Activated CD8-positive, alpha-beta memory T cell treated with anti-CD3 and anti-CD28 coated beads for 1 hour (primary cell): ENCODE measurements at places on chromosomes 13 and 19.

GRCh38 chr19:9456018-9456689 is 20.8 kb upstream of the ZNF266 start:
- no peak for DNase-seq

- DNase-seq, result no peak
These were observed 656.6 kb downstream of the TBC1D4 start for GRCh38 chr13:74825152-74825937.

DNA sequence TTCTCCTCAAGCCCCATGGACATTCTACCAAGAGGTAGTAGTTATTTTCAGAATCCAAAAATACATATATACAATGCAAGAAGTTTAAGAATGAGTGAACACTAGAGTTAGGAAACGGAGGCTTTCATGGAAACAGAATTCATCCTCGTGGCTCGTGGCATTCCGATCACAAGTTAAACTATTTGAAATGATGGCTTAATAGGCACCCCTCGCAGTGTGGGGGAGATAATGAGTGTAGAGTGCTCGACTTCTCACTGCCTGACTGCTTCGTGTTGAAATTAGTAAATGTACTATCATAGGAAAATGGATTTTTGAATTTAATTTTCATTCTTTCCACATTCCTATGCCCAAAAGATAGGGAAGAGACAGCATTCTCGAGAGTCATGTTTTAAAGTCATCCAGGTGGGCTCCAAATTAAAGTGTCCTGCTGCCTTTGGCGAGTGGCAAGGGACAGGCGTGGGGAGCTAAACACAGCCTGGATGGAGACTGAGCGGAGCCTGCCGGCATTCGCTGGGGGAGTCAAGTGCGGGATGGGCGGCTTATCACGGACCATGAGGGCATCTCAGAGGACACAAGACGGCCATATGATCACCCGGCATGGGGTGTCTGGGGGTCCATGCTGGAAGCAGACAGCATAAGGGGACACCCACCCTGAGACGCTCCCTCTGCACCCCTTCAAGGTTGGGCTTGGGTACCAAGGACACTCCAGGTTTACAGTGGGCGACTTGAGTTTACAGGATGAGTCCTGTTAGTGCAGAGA is 165.2 kb downstream of the TEX29 start:
- no peak for DNase-seq

DNA sequence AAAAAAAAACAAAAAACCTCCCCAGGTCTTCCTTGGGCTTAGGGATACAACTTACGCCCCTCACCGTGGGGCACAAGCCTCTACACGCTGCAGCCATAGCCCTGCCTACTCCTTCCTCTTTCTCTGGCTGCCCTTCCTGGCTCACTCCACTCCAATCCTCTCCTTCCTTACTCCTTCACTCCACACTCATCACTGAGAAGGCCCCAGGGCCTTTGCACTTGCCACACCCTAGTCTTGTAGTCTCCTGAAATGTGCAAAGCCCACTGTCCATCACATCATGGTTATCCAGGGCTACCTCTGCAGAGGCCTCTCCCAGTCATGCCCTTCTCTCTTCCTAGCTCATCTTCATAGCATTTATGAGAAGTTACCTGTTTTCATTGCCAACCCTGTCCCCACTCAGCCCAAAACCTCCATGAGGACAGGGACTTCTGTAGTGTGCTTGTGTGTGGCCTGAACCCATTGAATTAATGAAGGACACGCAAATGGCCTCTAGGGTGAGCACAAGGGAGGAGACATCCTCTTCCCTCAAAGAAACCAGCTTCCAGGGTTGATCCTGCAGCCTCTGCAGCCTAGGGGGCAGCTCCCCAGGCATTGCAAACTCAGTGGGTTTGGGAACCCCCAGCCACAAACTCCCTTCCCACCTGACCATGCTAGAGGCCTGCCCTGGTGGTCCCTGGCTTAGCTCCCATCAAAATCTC is 7.9 kb upstream of the HSH2D start:
- DNase-seq, result no peak

DNA sequence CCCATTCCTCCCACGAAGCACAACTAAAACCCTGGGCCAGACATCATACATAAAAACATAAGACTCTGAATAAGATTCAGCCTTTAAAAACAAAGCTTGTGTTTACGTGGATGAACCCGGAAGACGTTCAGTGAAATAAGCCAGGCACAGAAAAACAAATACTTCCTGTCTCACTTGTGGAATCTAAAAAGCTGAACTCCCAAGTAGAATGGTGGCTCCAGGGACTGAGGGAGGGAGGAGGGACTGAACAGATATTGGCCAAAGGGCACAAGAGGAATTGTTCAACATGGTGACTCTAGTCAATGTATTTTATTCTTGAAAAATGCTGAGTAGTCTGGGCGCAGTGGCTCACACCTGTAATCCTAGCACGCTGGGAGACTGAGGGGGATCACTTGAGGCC is 35.7 kb upstream of the TPM4 start:
- no peak for DNase-seq

GRCh38 chr19:35318679-35319448 is 10.1 kb upstream of the CD22 start:
- DNase-seq, result no peak

DNA sequence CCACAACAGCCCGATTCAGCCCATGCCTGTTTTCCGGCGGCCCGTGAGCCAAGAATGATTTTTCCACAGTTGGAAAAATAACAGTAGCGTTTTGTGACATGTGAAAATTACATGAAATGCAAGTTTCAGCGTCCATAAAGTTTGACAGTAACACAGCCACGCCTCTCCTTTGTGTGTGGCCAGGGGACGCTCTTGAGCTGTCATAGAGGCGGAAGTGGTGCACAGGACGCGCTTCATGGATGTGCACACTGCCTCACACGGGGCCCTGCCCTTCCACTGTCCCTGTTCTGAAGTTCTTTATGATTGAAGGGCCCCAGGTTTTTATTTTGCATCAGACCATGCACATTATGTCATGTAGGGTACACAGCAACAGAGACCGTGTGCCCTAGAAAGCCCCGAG is 12.4 kb upstream of the ELAVL1 start:
- DNase-seq, result no peak

- DNase-seq, result no peak
These were observed 795.9 kb upstream of the PCDH9 start for GRCh38 chr13:68026077-68026476.

DNA sequence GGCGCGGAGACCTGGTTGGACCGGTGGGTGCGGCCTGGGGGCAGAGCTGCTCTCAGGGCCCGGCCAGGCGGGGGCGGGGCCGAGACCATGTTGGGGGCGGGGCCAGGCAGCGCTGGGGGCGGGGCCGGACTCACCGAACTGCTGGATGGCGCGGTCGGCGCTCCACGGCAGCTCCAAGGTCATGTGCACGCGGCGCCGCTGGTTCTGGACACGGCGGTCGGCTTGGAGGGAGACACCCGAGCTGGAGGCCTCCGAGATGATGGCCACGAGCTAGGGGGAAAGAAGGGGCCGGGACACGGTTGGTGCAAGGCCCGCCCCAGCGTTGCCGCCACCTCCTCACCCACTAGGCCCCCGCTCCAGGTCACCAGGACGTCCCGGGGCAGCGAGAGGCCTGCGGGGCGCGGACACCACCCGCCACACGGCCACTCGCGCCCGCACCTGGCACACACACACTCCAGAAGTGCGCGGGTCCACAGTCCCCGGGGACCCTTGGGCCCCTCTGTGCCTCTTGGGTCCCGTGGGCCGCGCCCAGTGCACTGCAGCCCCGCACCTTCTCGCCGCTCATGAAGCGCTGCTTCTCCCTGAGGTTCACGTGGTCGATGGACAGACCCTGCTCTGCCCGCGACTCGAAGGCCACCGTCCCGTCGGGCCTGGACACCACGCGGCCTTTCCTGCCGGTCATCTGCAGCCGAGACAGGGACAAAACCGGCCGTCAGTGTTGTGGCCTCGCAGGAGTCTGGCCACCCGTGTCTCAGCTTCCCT is 8.7 kb downstream of the GPX4 start:
- no peak for DNase-seq

- no peak for DNase-seq
These were observed 176.4 kb upstream of the DACH1 start for GRCh38 chr13:72043366-72043765.

GRCh38 chr13:112938680-112939079 is 30.3 kb upstream of the MCF2L start:
- no peak for DNase-seq

GRCh38 chr19:45498411-45499195 is at the start of gene PPM1N:
PPM1N (plus strand) TSS chr19:45498443; CDS start chr19:45498473, 30 bp downstream.
- peak; percentile 60 for DNase-seq

DNA sequence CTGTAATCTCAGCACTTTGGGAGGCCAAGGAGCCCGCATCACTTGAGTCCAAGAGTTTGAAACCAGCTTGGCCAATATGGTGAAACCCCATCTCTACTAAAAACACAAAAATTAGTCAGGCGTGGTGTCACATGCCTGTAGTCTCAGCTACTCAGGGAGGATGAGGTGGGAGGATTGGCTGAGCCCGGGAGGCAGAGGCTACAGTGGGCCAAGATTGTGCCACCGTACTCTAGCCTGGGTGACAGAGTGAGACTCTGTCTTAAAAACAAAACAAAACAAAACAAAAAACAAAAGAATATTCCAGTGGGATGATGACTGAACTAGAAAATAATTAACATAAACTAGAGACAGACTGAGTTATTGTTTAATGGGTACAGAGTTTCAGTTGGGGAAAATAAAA is 81.7 kb upstream of the ABCC4 start:
- no peak for DNase-seq
